ENCODE measurements at places on chromosomes 3 and 15. TPM values are rescaled to one million over a fixed set of nuclear protein-coding genes. Genes with fewer than 3 reads are reported as not detected.

DNA sequence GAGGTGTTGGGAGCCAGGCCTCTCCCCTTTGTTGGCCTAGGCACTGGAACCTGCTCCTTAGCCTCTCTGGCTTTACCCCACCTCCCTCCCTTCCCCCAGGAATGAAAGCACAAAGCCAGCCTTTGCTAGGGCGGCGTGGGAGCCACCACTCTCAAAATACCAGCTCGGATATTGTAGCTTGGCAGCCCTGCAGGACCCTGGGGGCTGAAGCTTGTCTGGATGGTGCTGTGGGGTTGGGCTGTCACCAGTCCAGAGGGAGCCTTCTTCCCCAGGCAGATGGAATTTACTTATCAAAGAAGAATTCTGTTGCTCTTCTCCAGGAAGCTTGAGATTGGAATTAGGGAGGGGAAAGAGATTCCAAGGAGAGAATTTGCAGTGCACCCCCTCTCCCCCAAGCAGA lies 14.9 kb upstream of the GRM2 start:
- DNase-seq = no peak

GRCh38 chr3:8464668-8465067 lies 37.0 kb upstream of the LMCD1 start:
- DNase-seq = no peak

ZWILCH gene
- total RNA-seq = 7.9 TPM

DNA sequence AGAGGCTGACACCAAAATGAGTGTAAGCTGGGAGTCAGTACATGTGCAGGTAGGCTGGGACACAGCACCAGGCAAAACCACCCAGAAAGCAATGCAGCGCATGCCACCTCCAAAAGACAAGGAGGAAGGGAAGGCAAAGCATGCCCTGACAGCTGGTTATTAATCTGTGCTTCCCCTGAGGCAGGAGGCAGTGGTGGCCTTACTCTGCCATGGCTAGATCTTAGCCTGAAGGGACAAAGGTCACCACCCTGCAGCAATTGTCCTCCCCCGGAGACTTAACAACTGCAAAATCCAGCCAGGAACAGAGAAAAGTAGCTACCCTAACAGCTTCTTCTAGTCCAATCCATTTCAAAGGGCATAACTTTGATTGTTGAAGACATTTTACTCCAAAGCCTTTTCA lies 73.7 kb downstream of the PLD1 start:
- DNase-seq = no peak

DNA sequence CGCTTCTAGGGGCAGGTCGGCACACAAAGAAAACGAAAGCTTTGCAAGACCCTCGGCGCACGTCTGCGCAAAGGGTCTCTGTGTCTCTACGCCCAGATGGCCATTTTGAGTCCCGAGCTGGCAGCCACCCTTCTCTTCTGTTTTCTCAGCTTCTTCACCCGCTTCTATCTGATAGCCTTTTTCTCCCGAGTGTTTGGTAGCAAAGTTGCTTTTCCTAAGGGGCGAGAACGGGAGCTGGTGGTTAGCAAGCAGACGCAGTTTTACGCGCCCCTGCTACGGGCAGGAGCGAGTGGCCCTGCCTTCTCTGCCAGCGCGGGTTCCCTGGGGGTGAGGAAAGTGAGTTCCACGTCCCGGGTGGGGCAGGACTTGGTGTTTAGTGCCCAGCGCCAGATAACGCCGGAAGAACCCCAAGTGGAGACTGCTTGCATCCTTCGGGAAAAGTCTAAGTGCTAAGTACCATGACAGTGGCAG lies 2.9 kb upstream of the MKRN2 start:
- DNase-seq = peak; percentile 39

DNA sequence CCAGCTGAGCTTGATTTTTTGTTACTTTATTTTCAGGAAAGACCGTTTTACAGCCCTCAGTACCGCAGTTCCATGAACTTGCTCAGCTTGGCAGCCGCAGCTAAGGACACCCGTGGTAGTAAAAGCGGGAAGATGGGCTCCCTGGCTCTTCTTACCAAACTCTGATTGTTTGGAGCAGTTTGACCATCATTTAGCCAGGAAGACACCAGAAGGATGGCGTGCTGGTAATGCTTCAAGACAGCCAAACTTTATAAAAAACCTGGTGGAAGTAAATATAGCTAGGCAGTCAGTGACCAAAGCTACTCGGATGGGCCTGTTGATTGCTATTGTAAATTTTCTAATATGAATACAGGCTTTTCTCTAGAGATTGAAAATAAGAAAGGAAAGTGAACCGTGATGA lies 28.9 kb downstream of the POLR2M start:
- no peak for DNase-seq

- no peak for DNase-seq
Observed at GRCh38 chr3:52203701-52204100, 5.7 kb downstream of the ALAS1 start.

DNA sequence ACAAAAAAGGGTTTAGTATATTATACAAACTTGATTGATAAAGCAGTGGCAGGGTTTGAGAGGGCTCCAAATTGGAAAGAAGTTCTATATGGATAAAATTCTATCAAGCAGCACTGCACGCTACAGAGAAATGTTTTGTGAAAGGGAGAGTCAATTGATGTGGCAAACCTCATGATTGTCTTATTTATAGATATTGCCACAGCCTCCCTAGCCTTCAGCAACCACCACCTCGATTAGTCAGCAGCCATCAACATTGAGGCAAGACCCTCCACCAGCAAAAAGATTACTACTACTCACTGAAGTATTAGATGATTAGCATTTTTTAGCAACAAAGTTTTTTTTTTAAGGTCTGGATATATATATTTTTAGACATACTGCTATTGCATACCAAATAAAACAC lies 296.7 kb downstream of the CHST2 start:
- no peak for DNase-seq

SAMMSON gene
- total RNA-seq = not detected

DUOXA2 gene
- not detected for total RNA-seq

GRCh38 chr3:112651071-112651470 lies 10.1 kb upstream of the CCDC80 start:
- DNase-seq = no peak

- DNase-seq = no peak
Observed at GRCh38 chr3:48294611-48295263, 38.7 kb downstream of the SPINK8 start.

DNA sequence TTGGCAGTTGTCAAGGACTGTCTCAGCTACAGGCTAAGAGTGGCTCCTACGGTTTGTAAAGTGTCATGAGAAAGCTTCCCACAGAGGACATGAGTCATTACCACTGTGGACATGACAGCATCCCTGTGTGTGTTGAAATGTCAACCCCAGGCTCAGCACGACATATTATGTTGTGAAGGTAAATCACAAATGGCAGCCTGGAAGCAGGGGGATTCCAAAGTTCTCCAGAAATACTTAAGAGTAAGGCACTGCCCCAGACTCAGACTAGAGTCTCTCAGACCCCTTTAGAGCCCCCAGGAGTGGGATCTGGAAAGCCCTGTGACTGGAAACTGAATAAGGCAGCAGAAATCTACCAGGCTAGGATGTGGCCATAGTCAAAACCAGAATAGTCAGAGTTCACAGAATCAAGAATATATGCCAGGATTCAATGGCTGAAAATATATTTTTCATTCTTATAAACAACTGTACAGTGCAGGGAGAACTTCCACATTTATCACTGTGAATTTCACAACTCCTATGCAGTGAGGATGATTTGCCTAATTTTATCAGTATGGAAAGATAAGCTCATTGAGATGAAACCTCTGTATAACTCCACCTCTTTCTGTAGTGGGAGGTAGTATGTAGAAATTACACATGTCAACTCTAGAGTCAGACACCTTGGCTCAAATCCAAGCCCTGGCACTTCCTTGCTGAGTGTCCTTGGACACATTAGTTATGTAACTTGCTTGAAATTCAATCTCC lies 237.1 kb upstream of the CFAP20DC start:
- peak; percentile 40 for DNase-seq

ZNF385D gene
- not detected for total RNA-seq

STRA6 gene
- not detected for total RNA-seq

GRCh38 chr15:100623301-100623700 lies 20.9 kb downstream of the ASB7 start:
- no peak for DNase-seq

IL17RC gene
- total RNA-seq = 0.83 TPM

- DNase-seq = no peak
Observed at GRCh38 chr3:9730657-9731205, 804 bp upstream of the BRPF1 start.

GLCE gene
- 4.1 TPM for total RNA-seq

DNA sequence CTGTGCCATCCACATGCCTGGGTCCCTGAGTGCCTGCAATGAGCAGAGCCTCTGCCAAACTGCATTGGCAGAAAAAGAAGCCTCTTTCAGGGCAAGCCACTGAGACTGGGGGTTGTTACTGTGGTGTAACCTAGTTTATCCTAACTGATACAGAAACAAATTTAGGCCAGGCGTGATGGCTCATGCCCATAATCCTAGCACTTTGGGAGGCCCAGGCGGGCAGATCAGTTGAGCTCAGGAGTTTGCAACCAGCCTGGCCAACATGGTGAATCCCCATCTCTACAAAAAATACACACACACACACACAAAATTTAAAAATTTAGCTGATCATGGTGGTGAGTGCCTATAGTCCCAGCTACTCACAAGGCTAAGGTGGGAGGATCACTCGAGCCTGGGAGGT lies 221.6 kb downstream of the TBC1D2B start:
- DNase-seq = no peak

RARB gene
- not detected for total RNA-seq

TGM4 gene
- not detected for total RNA-seq

- DNase-seq = no peak
Observed at GRCh38 chr3:53009826-53010539, 35.9 kb downstream of the SFMBT1 start.

DNA sequence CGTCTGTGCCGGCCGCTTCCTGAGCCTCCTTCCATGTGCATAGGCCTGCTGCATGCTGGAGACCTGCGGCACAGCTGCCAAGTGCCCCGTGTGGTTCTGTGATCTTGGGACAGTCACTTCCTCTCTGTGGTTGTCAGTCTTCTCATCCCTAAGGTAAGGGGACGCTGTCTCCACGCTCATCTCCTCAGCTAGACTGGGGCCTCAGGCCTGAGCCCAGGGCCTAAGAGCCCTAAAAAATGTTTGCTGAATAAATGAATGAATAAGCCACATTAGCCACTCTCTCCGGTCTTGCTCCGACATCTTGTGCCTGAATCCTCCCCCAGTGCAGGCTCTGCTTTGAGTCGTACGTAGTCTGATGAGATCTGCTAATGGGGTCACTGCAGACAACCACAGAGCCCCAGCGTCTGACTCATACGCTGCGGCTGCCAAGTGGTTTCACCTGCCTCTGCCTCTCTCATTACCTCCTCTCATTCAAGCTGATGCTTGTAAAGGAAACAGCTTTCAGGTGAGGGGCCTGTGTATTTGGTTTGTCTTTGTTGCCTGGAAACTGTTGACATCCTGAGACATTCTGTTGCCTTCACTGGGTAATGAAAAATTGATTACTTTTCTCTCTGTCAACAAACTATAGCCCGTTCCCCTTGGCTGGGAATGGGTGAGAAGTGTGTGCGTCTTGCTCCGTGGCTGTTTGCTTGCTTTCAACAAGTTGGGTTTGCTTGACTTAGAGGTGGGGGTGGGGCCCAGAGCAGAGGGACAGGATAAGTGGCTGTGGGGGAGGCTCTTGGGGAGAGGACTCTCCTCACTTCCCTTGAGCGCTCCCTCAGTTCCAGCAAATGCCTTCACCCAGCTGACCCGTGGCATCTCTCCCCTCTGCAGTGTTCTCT lies 15.9 kb downstream of the RPLP1 start:
- peak; percentile 72 for DNase-seq

ATOSA gene
- 134 TPM for total RNA-seq

SNURF gene
- total RNA-seq = 43.1 TPM

CHRNA3 gene
- not detected for total RNA-seq

DNA sequence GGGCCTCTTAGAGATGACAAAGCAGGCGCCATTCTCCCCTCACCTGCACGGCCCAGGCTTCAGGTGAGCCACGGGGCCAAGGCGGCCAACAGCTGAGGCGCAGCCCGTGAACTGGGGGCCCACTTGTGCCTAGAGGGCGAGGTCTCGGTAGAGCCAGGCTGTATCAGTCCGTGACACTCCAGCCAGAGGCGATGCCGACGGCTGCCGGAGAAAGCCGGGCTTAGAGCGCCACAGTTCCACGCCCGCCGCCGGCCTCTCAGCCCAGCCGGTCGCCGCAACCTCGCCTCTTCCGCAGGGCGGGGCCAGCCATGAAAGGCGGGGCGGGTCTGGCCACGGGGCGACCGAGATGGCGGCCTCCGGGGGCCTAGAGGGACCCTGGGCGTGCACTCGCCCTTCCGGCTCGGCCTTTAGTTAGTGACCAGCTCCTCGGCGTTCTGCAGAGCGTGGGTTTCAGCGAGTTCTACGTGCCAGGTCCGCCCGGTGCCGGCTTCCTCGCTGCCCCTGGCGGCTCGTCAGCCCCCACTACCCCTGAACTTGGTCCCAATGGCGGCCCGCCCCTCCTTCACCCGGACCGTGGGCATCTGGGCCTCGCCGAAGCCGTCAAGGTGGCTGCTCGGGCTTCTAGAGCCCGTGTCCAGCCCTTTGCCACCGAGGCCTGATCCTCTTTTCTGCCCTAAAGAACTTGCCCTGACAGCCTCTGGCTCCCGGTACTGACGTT lies at the start of gene ZNF621:
TSS of gene ZNF621 (plus strand) at position 393 of the 718 bp plus-strand sequence. CDS start 881 bp downstream, outside the sequence.
- DNase-seq = peak; percentile 69

DNA sequence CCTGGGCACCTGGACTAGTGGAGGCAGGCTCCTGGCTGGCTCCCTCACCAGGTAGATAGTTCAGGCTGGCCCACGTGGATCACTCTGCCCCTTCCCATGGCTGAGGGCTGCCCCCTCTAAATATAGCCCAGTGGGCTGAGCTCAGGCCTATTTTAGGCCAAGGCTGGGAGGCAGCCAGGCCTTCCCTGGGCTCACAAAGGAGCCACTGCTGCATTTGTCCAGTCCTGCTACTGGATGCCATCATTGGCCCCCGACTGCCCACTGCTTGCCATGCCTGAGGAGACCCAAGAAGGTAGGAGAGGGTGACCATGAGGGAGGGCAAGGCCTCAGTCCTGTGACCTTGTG lies at the start of gene LSMEM2:
TSS of gene LSMEM2 (plus strand) at position 208 of the 345 bp plus-strand sequence. CDS start at position 235, 27 bp downstream.
- DNase-seq = no peak

CSTA gene
- total RNA-seq = not detected

INSYN1 gene
- not detected for total RNA-seq

- no peak for DNase-seq
Observed at GRCh38 chr3:113065336-113065735, 74.6 kb downstream of the GTPBP8 start.

- DNase-seq = no peak
Observed at GRCh38 chr3:37491343-37491742, 317.0 kb upstream of the LRRFIP2 start.
